ENCODE measurements at places on chromosomes 6 and 20.
A peak's percentile ranks its signal among the peaks of the same experiment; 100 is the strongest.

DNA sequence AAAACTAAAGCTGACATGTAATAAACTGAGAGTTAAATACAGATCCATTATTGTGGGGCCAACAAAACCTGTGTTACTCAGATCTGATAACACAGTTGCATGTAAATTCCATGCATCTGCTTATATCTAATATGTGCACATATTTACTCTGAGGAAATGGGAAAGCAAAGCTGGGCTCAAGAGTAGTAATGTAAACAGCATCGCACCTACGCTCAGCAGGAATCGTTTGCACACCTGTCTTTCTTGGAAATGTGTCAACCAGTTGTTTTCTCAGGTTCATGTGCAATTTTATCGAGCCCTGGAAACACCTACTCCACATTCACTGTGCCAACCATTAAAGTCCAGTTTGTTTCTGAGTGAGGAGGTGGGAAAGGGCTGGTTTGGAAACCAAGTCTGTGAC, 80.3 kb upstream of the CNKSR3 start:
- DNase-seq = no peak

- no peak for DNase-seq
These were observed 4.3 kb downstream of the CLVS2 start for GRCh38 chr6:123000244-123000770.

DNA sequence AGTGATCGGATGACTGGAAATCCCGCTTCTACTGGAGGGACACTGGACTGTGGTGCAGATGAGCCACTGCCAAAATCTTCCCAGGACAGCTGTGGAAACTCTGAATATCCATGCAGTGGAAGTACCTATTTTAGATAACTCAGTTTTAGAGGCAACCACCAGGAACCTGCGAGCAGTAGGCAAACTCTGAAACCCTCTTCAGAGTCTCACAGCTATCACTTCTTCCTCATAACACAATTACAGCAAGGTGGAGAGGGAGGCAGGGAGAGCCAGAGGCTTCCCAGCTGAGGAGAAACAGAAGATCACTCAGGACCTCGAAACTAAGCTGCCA, 322.8 kb upstream of the NT5E start:
- no peak for DNase-seq

DNA sequence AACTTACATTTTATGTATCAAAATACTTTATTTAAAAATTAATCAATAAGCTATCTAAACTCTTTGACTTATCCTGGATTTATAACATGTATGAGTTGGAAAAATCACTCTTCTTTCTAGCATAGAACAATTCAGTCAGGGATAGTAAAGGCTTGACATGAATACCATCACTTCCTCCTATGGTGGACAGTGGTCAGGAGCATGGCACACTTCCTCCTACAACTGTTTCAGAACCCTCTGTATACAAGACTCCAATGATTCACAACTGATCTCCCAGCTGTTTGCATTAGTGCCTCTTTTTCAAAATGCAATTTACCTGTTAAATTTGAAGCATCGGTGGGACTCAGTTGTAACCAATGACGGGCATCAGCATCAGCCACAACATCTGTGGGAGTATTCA, 129.7 kb downstream of the RALGAPA2 start:
- no peak for DNase-seq

GRCh38 chr6:5174244-5174643, 86.5 kb downstream of the LYRM4 start:
- peak; percentile 78 for DNase-seq

GRCh38 chr6:39303425-39304153, 10.6 kb downstream of the KCNK17 start:
- no peak for DNase-seq

DNA sequence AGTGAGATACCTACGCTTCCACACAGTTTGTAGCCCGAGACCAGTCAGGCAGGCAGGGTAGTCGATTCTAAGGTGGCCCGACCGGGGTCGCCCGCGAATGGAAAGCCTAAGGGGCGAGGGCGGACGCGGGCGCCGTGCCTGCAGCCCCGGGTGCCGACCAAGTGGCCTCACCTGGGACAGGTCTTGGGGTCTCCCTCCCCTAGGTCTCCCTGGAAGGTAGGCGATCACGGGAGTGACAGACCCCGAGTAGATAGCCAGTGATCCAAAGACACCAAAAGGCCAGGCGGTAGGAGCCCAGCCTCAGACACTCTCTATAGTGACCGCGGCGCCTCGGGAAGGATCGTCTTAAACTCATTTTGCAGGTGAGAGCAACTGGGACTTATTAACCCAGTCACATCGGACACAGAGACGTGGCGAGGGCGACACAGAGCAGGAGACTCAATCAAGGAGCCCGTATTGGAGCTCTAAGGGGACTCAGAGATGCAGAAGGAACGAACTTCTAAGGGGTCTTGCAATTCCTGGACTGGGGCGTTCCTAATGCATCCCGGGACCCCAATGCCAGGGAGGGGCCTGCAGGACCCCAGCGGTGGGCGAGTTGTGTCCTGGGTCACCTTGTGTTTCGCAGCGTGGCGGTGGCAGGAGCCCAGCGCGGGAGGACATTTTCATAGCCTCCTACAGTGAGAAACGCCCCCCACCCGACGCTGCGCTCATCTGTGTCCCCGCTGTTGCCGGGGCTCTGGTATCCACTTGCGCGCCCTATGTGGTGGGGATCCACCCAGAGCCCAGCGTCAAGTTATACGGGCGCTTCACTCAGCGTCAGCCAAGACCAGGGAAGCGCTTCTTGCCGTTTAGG, 2.1 kb upstream of the VSX1 start:
- peak; percentile 61 for DNase-seq

GRCh38 chr20:56422824-56423189, 10.7 kb downstream of the CASS4 start:
- DNase-seq = no peak
